ENCODE measurements at places on chromosomes 5 and 9.

GRCh38 chr5:43981556-43981955 lies 378.6 kb downstream of the NNT start:
- DNase-seq: no peak

DNA sequence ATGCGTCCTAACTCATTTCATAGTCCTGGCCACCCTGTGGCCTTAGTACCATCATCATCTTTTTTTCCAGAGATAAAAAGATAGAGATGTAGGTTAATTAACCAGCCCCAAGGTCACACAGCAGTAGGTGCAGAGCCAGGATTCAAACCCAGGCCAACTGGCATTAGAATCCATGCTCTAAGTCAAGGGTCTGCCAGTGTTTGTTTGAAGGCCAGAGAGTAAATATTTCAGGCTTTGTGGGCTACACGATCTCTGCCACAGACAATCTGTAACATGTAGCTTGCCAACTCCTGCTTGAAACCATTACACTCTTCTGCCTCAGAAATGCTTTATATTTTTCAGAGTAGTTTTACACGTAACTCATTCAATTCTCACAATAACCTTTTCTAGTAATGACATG lies 119.6 kb downstream of the EFNA5 start:
- DNase-seq: no peak

DNA sequence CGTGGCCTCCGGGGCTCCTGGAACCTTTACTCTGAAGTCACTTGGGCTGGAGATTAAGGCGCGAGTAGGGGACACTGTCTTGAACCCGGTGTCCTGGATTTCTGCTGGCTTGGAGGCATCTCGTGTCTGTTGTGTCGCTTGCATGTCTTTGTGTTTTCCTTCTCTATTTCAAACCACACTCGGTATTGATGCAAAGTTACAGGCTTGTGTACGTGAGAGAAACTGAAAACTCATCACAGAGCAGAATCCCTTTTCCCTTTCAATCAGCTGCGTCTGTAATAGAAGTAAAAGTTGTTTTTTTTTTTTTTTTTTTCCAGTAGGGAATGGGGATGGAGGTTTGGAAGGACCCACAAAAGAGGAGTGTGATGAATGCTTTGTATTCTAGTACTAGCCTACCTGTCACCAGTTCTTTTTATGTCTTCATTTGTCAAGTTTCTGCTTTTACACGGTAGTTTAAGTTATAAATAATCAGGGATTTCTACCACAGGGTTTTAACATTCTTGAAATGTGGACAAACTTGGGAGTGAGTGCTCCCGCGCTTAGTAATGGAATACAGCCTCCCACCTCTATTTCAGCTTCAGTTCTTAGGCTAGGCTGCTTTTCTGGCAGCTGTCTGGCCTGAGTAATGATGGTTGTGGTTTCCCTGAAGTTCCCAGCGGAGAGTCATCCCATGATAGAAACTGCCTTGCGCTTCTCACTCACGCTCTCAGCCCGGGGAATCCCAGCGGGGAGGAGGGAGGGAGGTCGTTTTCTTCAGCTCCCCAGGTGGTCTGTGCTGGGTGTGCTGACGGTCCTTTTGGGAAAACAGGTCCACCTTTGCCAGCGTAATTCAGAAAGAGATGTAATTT lies 763 bp downstream of the TJP2 start:
- DNase-seq: no peak

- no peak for DNase-seq
Observed at GRCh38 chr5:148467958-148468357, 84.2 kb downstream of the FBXO38 start.

GRCh38 chr5:107598958-107599357 lies 71.8 kb downstream of the EFNA5 start:
- no peak for DNase-seq

GRCh38 chr9:103789686-103790085 lies 304.4 kb upstream of the SMC2 start:
- DNase-seq: no peak

GRCh38 chr9:133818444-133818843 lies 80.3 kb upstream of the SARDH start:
- no peak for DNase-seq

DNA sequence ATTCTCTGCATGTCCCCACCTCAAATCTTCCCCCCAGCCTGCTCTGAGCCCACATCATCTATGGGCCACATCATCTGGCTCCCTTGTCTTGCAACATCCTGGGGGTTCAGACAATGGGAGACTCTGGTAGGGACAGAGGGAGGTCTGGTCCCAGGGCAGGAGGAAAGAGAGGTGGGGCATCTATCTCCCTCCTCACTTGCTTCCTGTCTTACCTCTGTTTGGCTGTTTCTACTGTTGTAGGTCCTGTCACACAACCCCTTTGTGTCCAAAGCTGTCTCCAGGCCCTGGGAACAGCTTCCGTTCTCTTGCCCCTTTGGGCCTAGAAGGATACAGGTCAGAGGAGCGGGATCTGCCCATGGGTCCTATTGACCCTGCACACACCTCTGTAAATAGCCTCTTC lies 227.2 kb downstream of the NSG2 start:
- no peak for DNase-seq

GRCh38 chr9:122246666-122247065 lies 17.9 kb upstream of the LHX6 start:
- DNase-seq: no peak

DNA sequence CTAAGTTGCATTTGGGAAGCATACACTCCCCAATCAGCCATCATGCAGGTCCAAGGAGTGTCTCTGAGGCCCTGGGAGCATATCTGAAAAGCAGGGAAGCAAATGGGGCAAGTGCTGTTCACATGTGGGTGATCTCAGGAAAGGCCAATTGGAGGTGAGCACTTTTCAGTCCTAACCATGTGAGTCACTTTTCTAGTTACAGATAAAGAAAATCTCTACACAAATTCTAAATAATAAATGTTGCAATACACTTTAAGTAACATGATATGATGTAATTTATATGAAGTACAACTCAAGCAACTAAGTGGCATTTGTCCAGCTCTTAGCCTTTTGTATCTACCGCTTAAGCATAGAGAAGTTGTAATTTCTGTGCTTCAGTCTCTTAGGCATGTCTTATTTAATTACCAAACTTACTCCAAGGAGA lies 18.4 kb downstream of the ADAMTS16 start:
- no peak for DNase-seq

DNA sequence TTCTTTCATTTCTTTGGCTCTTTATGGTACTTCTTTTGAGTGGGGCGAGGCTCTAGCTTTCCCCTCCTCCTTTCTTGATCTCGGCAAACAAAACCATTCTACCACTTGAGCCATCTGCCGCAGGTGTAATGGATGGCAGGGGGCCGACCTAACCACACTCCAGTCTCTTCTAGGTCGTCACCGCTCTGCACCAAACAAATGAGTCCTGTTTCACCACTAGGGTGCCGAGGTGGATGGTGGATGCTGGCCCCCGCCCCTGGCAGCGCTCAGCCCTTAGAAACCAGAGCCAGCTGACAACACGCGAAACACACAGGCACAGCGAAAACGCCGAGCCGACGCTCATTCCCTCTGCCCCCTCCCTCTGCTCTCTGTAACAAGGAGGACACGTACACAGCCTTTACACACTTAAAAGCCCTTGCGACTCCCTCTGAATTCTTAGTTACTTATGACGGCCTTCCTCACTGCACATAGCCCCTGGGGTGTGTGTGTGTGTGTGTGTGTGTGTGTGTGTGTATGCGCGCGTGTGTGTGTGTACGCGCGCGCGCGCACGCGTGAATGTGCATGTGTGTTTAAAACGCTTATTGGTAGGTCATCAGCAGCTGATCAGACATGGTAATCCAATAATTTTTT lies 199.4 kb downstream of the MEF2C start:
- DNase-seq: peak; percentile 36

- no peak for DNase-seq
Observed at GRCh38 chr9:86942281-86943200, 4.8 kb downstream of the GAS1 start.

- no peak for DNase-seq
Observed at GRCh38 chr5:149567226-149567625, 14.1 kb upstream of the ARHGEF37 start.

- DNase-seq: no peak
Observed at GRCh38 chr9:95193067-95193466, 124.4 kb downstream of the FANCC start.

DNA sequence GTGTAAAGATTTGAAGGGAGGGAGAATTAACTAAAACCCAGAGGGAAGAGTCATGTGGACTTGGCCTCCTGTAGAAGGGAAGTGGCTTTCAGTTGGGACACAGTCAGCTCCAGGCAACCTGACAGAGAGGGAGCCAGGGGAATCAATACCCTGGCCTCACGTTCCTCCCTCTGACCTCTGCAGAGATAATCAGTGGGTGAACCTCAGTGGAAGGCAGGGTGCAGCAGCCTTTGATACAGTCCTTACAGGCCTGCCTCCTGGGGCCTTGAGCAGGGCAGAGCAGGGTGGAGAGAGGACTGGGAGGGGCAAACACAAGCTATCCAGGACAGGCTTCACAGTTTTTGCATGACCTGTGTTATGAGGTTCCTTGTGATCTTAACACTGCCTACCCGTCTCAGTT lies 61.9 kb upstream of the GPBP1 start:
- DNase-seq: no peak

GRCh38 chr9:125888211-125888610 lies 141.0 kb downstream of the PBX3 start:
- DNase-seq: no peak

GRCh38 chr5:97383996-97384395 lies 200.9 kb upstream of the RIOK2 start:
- DNase-seq: no peak

DNA sequence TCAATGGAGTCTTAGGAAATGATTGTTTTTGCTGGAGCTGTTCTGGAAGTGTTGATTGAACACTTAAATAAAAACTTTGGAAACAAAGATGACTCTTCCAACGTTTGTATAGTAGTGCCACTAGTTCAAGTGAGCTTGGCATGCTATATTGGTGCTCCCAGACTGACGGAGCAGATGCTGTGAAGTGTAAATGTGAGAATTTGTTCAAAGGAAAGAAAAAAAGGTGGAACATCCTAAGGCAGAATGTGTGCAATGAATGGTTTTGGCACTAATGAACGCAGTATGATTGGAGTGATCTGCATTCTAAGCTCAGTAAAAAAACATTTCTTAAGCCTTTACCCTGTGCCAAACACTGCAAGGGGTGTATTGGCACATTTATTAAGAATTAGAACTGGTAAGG lies 69.8 kb downstream of the ZNF474 start:
- no peak for DNase-seq

GRCh38 chr9:77712533-77713130 lies 64.5 kb upstream of the GNA14 start:
- no peak for DNase-seq

GRCh38 chr5:64637837-64638443 lies 52.4 kb upstream of the SHISAL2B start:
- no peak for DNase-seq

GRCh38 chr9:7164440-7165330 lies 406.9 kb downstream of the KDM4C start:
- no peak for DNase-seq

GRCh38 chr5:5276430-5276829 lies 136.3 kb downstream of the ADAMTS16 start:
- DNase-seq: no peak

DNA sequence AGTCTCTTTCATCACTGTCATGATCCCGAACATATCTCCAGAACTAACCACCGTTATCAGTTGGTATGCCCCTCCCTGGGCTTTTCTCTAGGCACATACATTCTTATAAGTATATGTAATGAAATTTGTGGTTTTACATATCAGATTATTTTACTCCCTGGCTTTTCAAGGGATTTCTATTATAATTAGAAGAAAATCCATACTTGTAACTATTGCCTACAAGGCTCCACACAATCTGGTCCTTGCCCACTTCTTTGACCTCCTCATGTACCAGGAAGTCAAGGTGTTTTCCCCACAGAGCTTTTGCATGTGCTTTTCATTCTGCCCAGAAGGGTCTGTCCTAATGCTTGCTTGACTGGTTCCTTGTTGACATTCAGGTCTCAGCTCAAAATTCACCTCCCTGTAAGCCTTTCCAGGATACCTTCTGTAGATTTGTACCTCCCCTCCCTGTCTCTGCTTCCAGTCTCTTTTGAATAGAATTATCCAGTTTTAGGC lies 33.6 kb upstream of the HSD17B4 start:
- no peak for DNase-seq

DNA sequence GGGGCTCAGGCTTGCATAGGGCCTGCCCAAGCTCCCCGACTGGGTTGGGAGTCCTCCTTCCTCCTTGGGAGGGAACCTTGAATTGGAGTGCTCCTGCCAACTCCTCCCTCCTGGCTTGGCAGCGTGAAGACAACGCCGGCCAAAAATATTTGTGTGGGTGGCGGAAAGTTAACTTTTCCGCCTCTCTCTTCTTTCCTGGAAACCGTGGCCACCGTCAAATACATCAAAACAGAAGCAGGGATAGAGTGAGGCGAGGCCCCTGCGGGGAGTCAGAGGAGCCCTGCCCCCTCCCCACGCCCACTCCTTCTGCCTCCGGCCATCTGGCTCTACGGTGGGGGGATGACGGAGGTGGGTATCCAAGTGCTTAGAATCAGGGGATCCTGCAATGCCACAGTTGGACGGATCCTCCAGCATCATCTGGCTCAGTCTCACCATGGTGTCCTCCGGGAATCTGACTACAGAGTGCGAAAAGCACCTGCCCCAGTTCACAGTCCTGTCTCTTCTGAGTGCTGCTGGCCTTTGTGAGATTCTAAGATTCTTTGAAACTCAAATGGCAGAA lies 25.2 kb upstream of the SYNPO start:
- no peak for DNase-seq

DNA sequence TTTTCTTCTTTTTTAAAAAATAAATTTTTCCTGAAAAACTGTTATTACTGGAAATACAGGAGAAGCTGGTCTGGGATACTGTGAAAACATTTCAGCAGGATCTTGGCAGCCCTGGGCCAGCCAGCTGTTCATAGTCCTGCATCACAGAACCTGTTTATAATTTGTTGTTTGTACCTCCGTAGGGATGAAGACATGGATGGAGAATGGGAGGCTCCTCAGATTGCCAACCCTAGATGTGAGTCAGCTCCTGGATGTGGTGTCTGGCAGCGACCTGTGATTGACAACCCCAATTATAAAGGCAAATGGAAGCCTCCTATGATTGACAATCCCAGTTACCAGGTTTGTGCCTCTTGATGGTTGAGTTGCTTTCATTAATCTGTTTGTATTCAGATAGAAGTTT lies 12.4 kb upstream of the MAML1 start:
- DNase-seq: no peak

GRCh38 chr5:94691949-94692348 lies 73.5 kb downstream of the SLF1 start:
- DNase-seq: no peak

- no peak for DNase-seq
Observed at GRCh38 chr5:105460721-105461120, 1898.1 kb upstream of the NUDT12 start.

- DNase-seq: no peak
Observed at GRCh38 chr9:76667521-76667957, 96.7 kb upstream of the PCA3 start.

- DNase-seq: no peak
Observed at GRCh38 chr5:179769271-179769670, 24.5 kb upstream of the LTC4S start.

DNA sequence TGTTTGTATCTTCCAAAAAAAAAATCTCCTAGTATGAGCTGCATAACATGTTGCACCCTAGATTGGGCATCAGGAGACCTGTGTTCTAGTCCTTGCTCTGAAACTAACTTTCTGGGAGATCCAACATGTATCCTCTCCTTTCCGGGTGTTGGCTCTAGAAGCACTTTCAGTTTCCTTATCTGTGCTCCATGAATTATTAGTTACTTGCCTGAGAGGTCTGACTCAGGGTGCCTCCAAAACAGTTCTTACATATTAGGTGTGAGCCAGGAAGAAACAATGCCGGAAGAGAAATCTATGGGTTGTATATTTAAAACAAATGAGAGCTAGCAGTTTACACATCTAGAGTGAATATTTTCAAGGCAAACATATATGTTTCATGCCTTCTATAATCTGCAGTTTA lies 36.7 kb upstream of the SLC36A2 start:
- no peak for DNase-seq

Data from CD4-positive, CD25-positive, alpha-beta regulatory T cell (primary cell).